B cell (primary cell): ENCODE measurements at places on chromosomes 2 and 18. TPM values are rescaled to one million over a fixed set of nuclear protein-coding genes. Genes with fewer than 3 reads are reported as not detected.

The KCNS3 gene
- 0.41 and 0.76 TPM in 2 replicates for total RNA-seq

The ALLC gene
- total RNA-seq, result not detected in 2 replicates

The AP1S3 gene
- total RNA-seq, result 41.4 and 50.7 TPM in 2 replicates

The EFEMP1 gene
- not detected in 2 replicates for total RNA-seq

The SCN3A gene
- 6.0 and 6.1 TPM in 2 replicates for total RNA-seq

GRCh38 chr18:45838302-45839070, 13.0 kb downstream of the SIGLEC15 start:
- no peak for DNase-seq

- DNase-seq, result no peak
These were observed 711.3 kb upstream of the LRATD1 start for GRCh38 chr2:13921245-13921644.

GRCh38 chr2:160510617-160511016, 17.0 kb upstream of the RBMS1 start:
- DNase-seq, result no peak

The AMER3 gene
- total RNA-seq, result not detected in 2 replicates

GRCh38 chr18:272650-273049, 4.8 kb upstream of the THOC1 start:
- no peak for DNase-seq

The CLK1 gene
- total RNA-seq, result 396 and 409 TPM in 2 replicates
